ENCODE measurements at places on chromosomes 1 and 21.

DNA sequence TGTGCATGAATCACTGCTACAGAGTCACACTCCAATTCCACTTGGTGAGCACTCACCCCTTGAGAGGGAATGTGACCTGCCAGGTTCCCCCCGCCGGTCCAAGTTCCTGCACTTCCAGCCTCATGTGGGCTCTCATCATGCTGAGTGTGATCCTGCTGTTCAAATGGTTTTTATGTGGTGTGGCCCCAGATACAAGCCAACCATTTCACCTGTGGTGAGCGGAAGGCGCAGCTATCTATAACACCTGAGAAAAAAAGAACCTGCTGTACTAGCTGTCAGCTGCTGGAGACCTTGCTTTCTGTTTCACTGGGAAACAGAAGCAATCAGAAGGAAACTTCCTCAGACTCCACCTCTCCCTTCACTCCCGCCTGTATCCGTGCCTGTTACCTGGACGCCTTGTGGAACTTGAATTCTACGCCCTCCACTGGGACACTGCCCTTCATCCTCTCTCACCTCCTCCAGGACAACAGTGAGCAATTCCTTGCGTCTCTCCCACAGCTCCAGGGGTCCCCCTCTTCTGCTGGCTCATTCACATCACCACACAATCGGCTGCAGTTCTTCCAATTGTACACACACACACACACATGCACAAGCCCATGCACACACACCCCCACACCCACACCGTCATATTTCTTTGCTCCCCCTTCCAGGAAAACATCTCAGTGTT, 64.4 kb upstream of the RPL11 start:
- DNase-seq: no peak

- DNase-seq: no peak
Measured at GRCh38 chr1:43937179-43937865, 3.7 kb downstream of the ARTN start.

- DNase-seq: no peak
Measured at GRCh38 chr1:41861535-41862383, 57.0 kb downstream of the HIVEP3 start.

DNA sequence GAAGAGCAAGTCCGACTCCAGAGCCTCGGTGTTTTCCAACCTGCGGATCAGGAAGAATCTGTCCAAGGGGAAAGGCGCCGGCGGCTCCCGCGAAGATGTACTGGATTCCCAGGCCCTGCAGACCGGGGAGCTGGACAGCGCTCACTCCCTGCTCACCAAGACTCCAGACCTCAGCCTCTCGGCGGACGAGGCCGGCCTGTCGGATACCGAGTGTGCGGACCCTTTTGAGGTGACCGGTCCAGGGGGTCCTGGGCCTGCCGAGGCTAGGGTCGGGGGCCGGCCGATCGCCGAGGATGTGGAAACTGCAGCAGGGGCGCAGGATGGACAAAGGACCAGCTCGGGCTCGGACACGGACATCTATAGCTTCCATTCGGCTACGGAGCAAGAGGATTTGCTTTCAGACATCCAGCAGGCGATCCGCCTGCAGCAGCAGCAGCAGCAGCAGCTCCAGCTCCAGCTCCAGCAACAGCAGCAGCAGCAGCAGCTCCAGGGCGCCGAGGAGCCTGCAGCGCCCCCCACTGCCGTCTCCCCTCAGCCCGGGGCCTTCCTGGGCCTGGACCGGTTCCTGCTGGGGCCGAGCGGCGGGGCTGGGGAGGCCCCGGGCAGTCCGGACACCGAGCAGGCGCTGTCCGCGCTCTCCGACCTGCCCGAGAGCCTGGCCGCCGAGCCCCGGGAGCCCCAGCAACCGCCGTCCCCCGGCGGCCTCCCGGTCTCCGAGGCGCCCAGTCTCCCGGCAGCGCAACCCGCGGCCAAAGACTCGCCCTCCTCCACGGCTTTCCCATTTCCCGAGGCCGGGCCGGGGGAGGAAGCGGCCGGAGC, 827 bp downstream of the FMN2 start:
- peak; percentile 25 for DNase-seq

- DNase-seq: no peak
Measured at GRCh38 chr1:202835548-202836072, 24.9 kb downstream of the PCAT6 start.

DNA sequence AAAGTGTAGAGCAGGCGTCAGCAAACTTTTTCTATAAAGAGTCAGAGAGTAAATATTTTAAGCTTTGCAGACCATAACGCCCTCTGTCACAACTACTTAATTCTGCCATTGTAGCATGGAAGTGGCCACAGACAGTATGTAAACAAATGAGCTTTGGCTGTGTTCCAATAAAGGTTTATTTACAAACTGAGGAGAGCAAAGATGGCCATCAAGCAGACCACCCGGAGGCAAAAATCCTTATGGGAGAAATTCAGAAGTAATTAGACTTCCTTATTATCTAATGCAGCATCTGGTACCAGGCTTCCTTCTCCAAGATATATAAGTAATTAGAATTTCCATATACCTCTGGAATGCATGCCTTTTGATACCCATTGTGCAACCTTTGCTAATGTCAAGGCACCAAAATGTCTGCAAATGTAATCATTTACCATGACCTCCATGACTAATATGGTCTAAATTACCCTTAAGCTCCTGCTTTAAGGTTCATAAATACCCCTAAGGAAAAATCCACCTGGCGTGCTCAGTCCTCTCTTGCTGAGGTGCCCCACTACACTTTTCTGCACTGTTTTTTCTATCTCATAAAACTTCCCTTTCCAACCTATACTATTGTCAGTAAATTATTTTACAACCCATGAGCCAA, 377.8 kb downstream of the MATN1 start:
- DNase-seq: peak; percentile 27

DNA sequence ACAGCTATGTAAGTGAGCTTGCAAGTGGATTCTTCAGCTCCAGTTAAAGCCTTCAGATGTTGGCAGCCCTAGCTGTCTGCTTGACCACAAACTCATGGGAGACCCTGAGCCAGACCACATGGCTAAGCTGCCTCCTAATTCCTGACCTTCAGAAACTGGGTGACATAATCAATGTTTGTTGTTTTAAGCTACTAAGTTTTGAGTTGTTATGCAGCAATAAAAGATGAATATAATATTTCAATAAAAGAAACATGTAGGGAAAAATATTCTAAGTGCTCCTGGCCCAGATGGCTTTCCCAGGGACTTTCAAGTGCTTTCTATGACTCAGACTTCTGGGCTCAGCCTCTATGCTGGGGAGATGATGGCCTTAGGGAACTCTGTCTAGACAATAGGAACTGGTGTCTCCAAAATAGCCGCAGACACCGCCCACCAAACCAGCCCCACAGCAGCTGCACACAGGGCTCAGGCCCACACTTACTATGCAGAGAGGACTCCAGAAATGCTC, 20.3 kb upstream of the AZIN2 start:
- no peak for DNase-seq

GRCh38 chr1:151542710-151543129, 2.6 kb downstream of the TUFT1 start:
- DNase-seq: no peak

DNA sequence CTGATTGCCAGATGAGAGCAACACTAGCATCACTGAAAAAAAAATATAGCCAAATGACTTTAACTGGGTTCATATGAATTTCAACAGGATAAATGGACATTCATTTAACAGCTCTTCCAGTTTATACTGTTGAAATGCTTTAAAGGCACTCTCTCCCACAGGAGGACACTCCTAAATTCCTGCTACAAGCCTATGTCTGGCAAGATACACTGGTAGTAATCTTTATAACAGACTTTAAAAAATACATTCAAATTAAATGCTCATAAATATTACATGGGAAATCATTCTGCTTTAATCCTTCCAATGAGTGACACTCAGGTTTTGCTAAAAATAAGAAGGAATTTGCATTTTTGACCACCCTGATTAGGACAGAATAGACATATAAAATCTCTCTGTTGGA, 526.7 kb upstream of the ADAMTS5 start:
- DNase-seq: no peak

GRCh38 chr1:231857609-231858135, 231.1 kb downstream of the DISC1 start:
- DNase-seq: no peak

- peak; percentile 41 for DNase-seq
Measured at GRCh38 chr21:46646541-46647154, 11.2 kb downstream of the PRMT2 start.

DNA sequence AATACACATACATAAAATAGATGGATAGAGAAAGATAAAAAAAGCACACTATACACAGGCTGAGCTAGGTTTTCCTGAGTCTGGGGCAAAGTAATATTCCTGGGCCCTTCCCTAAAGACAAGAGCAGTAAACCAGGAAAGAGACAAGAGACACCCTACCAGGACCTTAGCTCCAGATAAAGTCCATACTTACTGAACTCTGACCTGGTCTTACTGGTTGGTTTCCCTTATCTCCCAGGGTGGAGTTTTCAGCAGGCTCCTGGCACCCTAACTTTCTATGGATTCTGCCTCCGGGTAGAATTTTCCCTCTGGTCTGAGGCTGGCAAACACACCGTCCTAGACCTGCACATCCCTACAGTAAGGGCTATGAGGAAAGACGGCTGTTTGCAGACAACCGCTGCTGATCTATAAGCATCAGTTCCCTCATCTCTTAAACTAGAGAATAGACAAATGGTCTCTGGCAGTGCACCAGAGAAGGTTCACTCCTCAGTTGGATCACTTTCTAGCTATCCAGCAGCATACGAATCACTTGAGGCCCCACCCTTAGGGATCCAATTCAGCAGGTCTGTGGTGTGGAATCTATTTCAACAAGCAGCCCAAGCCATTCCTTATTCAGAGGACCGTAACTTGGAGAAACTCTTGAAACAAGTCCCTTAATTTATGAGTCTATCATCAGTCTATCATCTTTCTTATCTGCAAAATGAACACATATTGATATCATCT, 52.0 kb downstream of the ARHGEF11 start:
- DNase-seq: no peak

GRCh38 chr1:35536556-35537162, 20.5 kb downstream of the KIAA0319L start:
- peak; percentile 18 for DNase-seq

DNA sequence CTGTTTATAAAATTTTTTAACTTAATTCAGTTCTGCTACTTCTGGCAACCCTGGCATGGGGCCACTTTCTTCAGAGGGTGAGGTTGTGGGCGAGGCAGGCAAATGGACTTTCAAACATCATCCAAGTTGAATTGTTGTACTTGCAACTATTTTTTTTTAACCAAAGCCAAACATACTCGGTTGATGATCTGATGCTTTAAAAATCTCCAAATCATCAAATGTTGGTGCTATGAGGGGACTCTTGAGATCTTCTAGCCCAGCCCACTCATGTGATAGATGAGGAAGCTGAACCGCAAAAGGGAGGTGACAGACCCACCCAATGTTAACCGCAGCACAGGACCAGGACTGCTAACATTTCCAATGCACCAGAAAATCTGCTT, 6.7 kb downstream of the SLC1A7 start:
- no peak for DNase-seq

DNA sequence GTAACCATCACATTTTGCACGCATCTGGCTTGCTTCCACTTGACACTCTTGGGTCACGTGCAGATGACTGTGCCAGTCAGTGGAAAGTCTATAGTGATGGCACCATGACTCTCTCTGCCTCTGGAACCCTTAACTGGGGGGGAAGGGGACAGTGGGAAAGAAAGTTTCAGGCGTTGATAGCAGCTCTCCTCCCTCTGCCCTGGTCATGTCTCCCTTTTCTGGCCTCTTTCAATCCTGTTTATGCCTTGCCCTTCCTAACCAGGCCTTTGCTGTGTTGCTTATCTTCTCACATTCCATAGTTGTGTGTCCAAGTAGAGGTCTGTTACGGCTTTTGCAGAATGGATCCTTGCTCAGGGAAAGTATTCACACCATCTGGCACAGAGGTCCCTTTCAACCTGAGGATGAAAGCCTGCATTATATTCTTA, 93.5 kb downstream of the NRDC start:
- no peak for DNase-seq

- DNase-seq: peak; percentile 71
Measured at GRCh38 chr1:23217421-23218115, at the start of gene HTR1D. TSS of gene HTR1D (minus strand) at chr1:23217502. CDS start at chr1:23194219, 23,283 bp downstream.

DNA sequence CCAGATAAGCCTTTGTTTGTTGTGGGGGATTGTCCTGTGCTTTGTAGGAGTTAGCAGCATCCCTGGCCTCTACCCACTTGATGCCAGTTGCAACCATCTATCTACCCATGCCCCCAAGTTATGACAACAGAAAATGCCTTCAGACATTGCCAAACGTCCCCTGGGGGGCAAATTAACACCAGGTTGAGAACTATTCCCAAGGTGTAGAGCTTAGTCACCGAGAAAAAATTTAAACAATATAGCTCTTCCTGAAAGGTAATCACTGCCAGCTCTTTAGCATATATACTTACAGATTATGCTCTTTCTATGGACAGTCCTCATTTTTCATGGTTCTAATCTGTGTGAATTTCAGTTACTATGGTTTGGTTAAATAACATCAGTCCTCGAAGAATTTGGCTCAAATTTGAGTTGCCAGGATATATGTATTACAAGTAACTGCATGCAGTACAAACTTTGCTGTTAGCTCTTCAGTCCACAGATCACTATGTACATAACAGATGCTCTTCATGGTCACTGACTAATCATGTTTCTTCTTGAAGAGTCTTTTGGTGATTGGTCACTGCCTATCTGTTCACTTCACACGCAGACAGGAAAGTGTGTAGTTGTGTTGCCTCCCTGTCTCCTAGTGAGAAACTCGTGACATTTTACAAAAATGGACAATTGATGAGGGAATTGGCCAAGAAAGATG, 25.2 kb downstream of the MAPKAPK2 start:
- no peak for DNase-seq

DNA sequence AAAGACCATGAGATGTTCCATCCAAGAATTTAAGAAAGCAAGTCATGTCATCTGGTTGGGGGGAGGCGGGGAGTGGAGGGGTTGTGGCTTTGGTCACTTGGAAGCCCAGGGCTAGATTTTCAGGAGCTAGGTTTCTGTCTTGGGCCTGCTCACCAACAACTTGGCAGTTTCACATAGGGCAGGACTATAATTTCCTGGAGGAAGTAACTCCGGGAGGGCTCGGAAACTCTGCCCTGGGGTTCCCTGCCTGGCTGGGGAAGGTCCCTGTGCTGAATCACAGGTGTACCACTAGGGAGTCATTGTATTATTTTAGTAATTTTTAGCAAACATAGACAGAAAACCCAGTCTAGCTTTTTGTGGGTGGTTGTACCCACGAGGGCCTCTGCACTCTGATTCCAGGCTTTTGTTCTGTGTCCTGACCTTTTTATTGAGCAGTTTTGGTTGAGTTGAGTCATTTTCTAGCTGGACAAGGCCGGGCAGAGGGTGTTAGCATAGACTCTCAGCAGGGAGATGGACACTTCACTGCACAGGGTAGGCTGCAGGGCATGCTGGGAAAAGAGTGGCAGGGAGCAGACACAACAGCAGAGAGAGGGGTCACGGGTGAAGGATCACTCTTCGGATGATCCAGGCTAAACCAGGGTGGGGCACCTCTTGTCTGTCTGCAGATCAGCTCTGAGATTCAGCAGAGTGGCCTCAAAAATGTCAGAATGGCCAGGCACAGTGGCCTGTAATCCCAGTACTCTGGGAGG, 144.7 kb downstream of the GRIK3 start:
- no peak for DNase-seq
